ENCODE measurements at places on chromosomes 2 and 18. TPM values are rescaled to one million over a fixed set of nuclear protein-coding genes. Genes with fewer than 3 reads are reported as not detected.

DNA sequence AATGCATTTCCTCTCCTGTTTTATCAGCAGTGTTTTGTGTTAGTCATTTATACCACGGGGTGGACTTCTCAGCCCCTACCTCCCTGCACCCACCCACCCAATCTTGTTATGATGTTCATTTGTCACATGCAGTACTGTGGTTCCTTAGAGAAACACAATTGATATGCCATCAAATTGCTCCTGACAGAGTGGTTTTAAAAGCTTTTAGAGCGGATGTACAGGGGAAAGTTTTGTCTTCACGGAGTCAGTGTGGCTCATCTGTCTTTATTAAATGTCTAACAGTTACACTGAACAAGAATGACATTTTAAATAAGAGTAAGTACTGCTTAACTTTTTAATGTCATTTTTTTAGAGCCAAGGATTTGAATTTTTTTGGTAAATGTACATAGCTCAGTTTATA is 156.9 kb downstream of the LRRTM1 start:
- no peak for DNase-seq

The ANO7 gene
- total RNA-seq: not detected

The ASB18 gene
- not detected for total RNA-seq

DNA sequence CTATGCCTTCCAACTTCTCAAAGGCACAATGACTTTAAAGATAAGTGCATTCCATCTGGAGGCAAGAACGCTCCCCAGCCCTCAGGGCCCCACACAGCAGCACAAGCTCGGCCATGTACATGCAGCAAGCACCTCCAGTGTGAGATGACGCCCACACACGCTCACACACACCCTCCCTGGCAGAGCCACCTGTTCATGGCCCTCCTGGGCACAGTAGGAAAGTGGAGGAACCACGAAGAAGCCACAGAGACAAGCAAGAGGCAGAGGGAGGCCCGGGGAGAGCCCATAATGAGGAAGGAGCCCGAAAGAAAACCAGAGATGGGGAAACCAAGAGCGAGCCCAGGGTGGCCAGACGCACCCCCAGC is 21.7 kb downstream of the BIN1 start:
- no peak for DNase-seq

The TMEM247 gene
- total RNA-seq: not detected

- DNase-seq: no peak
These were observed 2.9 kb downstream of the MXD1 start for GRCh38 chr2:69917852-69918251.
